ENCODE measurements at places on chromosomes 16 and 17.
A peak's percentile ranks its signal among the peaks of the same experiment; 100 is the strongest.

DNA sequence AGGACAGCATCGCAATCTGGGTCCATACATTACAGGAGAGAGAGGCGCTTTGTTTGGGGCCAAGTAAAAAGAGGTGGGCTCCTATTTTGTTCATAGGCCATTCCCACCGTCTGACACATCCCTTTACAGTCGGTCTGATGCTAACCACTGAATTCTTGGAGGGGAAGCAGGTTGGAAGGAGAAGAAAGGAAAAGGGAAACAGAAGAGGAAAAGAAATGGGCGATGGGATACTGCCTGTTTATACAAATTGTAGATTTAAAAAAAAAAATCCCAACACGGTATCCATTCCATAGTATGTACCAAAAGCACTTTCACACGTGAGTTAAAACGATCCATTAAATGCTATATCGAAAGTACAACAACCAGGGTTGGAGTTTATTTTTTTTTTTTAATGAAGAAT, 4.0 kb upstream of the ZFHX3 start:
- no peak for DNase-seq

GRCh38 chr17:71993363-71993762, 127.5 kb upstream of the SOX9 start:
- DNase-seq = no peak

DNA sequence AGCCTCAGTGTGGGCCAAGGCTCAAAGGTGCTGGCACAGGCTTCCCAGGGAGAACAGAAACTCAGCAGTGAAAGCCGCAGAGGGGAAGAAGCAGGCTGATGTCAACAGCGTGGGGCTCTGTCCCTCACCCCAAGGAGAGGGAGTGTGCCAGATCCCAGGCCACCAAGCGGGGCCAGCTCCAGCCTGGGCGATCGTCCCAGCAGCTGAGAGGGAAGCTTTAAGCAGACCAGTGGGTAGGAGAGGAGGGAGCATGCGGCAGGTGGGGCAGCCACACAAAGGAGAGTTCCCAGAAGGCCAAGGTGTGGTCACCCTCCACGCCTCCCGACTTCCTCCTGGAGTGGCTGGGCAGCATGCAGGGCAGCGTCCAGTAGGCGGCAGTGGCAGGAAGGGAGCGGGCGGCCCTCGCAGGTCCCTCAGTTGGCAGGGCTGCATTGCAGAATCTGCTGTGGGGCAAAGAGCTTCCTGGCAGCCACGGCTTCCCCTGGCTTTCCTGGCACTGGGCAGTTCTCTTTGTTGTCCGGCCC, 6.0 kb downstream of the SYNGR2 start:
- no peak for DNase-seq

- no peak for DNase-seq
Observed at GRCh38 chr17:61464130-61464842, 12.1 kb downstream of the TBX4 start.

DNA sequence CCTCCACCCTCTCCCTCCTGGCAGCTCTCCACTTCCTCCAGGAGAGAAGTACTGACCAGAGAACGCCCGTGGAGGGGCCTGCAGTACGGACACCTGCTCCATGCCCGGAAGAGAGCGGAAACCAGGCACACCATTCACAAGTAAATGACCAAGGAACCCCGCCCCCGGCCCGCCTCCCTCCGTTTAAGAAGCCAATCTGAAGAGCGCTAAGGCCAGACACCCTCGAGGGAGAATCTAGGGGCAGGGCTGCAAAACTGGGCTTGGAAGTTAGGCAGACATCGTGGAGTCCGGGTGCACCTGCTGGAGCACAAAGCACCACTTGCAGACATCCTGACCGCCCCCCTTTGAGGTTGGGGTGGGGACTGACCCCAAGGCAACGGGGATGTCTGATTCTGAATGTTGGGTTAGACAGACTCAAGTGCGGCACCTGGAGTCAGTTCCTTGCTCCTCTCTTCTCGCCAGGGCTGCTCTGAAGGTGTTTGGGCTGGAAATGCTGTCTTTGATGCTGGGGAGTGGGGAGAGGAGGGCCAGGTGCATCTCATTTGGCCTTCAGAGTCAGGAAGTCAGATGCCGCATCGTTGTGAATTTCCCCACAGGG, 964 bp upstream of the FAAP100 start:
- DNase-seq = peak; percentile 84

DNA sequence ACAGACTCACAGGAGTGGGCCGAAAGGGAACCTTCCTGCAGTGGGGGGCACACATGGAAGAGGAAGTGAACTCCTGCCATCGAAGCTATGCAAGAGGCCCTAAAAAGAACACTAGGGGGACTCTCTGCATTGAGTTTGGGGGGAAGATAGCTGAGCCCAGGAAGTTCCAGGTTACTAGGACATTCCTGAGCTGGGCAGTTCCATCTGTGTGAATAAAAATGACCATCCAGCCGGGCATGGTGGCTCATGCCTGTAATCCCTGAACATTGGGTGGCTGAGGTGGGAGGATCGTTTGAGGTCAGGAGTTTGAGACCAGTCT, 211.8 kb downstream of the ZNF423 start:
- DNase-seq = no peak

DNA sequence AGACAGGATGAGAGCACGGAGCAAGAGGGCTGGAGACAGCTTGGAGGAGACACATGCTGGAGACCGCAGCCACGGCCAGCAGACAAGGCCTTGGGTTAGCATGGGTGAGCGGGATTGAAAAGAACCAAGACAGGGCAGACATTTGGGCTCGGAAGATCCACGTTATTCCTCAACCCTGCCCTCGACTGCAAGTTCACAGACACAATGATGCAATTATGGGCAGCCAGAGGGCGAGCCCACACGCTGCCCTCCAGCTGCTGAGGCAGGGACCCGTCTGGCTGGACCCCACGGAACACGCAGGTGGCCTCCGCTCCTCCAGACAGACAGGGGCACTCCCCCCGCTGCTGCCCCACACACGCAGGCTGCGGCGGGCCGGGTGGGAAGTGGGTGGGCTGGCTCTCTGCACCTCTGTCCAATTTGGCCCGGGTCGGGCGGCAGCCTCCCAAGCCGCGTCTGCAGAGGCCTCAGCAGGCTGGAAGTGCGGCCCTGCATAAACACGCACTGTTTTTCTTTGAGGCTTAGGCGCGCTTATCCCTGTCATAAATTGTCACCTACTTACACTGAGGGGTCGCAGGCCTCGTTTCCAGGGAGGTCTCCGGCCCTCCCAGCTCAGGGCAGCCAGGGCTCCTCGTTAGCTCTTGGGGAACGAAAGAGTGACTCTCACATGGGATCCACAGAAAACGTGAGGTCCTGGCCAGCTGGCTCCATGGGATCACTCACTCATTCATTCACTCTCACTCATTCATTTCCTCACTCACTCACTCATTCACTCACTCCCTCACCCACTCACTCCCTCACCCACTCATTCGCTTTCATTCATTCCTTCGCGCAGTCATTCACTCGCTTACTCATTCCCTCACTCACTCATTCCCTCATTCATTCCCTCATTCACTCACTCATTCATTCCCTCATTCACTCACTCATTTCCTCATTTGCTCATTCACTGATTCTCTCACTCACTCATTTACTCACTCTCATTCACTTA, 303.9 kb downstream of the C16orf95 start:
- no peak for DNase-seq

GRCh38 chr17:57447990-57448758, 191.9 kb downstream of the MSI2 start:
- no peak for DNase-seq
